ENCODE measurements at places on chromosomes 1 and 21. TPM values are rescaled to one million over a fixed set of nuclear protein-coding genes. Genes with fewer than 3 reads are reported as not detected.

GRCh38 chr1:21319447-21320407 is 29.5 kb upstream of the ECE1 start:
- no peak for DNase-seq

- no peak for DNase-seq
Observed at GRCh38 chr1:17046334-17046657, 7.5 kb downstream of the SDHB start.

- DNase-seq = no peak
Observed at GRCh38 chr1:245319094-245319493, 164.3 kb downstream of the KIF26B start.

GRCh38 chr1:88916883-88917282 is 25.5 kb upstream of the GTF2B start:
- DNase-seq = no peak

DNA sequence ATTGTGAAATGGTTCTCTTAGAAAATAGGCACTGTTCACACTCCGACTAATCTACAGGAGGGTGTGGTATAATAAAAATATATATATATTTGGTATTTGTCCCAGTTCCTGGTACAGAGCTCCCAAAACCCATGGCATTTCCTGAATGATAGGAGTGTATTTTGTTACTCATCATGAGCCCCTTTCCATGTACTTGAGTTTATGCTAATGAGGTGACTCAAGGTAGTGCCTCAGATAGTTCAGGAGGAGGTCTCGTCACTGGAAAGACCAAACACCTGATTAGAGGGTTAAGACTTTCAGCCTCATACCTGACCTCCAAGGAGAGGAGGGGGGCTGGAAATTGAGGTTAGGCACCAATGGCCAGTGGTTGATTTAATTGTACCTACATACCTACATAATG is 57.9 kb downstream of the TTC3 start:
- peak; percentile 2 for DNase-seq

GRCh38 chr1:91278754-91279153 is 125.9 kb downstream of the HFM1 start:
- peak; percentile 8 for DNase-seq

DNA sequence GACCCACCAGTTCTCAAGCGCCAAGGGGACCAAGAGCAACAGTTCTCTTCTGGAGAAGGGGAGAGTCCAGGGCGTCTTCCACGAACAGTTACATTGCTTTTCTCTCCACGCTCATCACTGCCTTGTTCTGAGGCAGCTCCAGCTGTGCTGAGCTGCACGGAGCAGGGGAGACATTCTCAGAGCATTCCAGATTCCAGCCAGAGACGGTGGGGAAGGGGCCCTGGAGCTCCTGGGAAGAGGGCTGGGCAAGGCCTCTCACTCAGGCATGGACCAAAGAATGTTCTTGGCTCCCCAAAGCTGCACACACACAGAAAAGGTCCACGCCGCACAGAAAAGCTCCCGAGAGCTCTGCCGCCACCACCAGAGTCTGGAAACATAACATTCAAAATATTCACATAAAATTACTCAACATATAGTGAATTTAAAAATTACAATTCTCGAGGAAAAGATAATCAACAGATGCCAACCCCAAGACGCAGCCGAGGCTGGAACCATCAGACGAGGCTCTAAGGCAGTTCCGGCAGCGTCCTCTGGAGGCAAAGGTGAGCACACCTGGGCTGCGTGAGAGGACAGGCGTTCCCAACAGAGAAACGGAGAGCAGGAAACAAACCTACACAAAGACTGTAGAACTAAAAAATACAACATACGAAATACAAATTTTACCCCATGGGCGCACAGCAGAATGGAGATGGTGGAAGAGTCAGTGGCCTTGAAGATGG is 40.5 kb downstream of the UBE2G2 start:
- DNase-seq = no peak

DNA sequence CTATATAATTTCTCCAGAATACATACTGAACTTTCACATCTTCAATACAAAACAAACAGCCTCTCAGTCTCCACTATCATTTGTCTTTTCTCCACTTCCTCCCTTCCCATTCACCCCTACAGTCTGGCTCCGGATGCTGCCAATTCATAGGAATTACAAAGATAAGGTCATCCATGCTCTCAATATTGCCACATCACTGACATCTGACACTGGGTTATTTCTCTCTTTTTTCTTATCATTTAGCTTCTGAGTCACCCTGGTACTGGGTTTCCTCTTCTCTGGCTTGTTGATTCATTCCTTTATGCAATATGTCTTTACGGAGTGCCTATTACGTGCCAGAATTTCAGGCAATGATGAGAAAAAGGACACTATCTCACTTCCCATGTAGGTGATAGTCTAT is 3.1 kb upstream of the SH3BP5L start:
- peak; percentile 70 for DNase-seq

- DNase-seq = no peak
Observed at GRCh38 chr1:9576903-9577302, 11.8 kb upstream of the TMEM201 start.

GRCh38 chr1:45493116-45493697 is 2.2 kb upstream of the TESK2 start:
- peak; percentile 51 for DNase-seq

DNA sequence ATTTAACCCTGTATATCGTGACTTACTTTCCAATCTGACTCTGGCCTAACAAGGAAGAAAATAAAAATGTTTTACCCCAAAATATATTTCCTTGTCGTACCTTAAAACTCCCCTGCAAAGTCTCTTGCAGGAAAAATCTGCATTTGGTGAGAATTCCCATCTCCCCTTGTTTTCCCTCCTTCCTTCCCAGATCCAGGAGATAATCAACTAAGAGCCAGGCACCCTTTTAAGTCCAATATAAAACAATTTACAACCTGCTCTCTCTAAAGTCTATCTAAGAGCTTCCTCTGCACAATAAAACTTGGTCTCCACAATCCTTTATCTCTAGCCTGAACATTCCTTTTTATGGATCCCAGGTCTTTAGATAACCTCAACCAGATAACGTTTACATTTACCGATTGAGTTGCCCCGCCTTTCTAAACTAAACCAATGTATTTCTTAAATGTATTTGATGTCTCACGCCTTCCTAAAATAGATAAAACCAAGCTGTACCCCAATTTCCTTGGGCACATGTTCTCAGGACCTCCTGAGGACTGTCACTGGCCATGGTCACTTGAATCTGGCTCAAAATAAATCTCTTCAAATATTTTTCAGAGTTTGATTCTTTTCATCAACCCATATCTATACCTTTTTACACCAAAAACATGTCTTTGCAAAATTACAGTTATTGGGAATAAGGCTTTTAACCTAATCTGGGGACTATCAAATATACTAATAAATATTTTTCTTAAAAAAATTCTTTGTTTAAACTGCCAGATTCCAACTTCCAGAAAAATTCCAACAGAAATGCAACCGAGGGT is 993 bp downstream of the DDX59 start:
- no peak for DNase-seq

DNA sequence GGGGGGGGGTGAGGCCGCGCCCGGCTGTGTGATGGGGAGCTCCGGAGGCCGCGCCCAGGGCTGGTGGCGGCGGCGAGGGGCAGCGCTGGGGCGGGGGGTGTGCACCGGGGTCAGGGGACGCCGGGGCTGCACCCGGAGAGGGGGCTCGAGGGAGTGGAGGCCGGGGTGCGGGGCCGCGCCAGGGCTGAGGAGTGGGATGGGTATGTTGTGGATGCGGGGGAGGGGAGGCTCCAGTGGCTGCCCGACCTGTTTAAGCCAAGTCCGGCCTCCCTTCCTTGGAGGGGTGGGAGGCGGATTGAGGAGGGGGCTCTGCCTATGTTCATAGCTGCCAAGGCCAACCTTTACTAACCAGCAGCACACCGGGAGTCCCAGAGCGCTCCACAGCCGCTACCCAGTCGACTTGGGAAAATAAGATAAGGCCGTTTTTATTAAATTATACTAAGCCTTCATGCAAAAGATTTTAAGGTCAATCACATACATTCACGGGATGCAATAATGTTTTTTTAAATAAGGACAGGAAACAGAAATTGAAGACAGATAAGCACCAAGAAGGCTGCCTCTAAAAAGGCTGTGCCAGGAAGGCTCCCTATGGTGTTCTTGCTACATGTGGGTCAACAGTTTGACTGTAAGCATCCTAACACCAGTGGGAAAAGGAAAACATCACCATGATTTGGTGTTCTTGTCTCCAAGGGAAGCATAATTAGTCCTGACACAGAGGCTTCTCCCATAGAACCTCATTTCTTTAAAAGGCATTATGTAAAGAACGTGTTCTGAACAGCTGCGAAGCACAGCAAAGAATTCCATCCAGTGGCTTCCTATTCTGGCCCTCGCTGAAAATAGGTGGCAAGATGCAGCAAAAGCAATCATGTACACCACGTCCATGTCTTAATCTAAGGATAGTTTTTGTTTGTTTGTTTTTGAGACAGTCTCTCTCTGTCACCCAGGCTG is 626 bp upstream of the HLCS start:
- no peak for DNase-seq

GUCA2B gene
- total RNA-seq = not detected

KIAA1614 gene
- total RNA-seq = 2.6 TPM

CFAP141 gene
- total RNA-seq = not detected

MED8 gene
- 62.8 TPM for total RNA-seq

BATF3 gene
- total RNA-seq = 0.83 TPM

TSPAN1 gene
- total RNA-seq = 2.1 TPM

CFHR3 gene
- not detected for total RNA-seq

TCHHL1 gene
- not detected for total RNA-seq

PRPF38A gene
- total RNA-seq = 31.5 TPM

C1orf94 gene
- not detected for total RNA-seq
